T-helper 2 cell (primary cell): ENCODE measurements at places on chromosomes 3 and 15.

GRCh38 chr3:157099326-157100095 lies 60.4 kb downstream of the CCNL1 start:
- DNase-seq, result no peak

GRCh38 chr3:25049304-25049703 lies 378.8 kb upstream of the RARB start:
- DNase-seq, result no peak

- no peak for DNase-seq
Measured at GRCh38 chr3:32354362-32354778, 37.3 kb upstream of the CMTM7 start.

- no peak for DNase-seq
Measured at GRCh38 chr3:182567700-182568099, 225.6 kb upstream of the ATP11B start.

DNA sequence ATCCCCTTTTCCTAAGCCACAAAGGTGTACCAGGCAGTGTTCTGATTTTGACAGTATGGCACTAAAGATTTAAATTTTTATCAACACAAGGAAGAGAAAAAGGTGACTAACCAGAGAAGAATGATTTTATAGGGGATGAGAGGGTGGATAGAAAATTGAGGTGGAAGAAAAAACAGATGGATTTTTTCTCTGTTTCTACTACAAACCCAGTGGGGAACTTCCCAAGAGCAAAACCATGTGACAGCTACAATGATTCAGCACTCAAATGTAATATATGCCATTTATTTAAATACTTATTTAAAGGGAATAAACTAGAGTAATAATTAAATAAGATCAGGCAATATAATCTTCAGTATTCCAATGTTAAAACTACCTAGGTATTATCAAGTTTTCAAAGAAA lies 11.1 kb downstream of the DCUN1D1 start:
- DNase-seq, result no peak
